Heart left ventricle (tissue), 16 donors: ENCODE measurements at places on chromosomes 4 and X. TPM values are rescaled to one million over a fixed set of nuclear protein-coding genes. Genes with fewer than 3 reads are reported as not detected.

GRCh38 chr4:77910676-77911075, 48.0 kb downstream of the MRPL1 start:
- DNase-seq = no peak

Gene LGI2
- polyA plus RNA-seq = 0.88 TPM

Gene GPC4
- 1.6 TPM for polyA plus RNA-seq

Gene TBC1D14
- polyA plus RNA-seq = 32.0 TPM

Gene CLIC2
- polyA plus RNA-seq = 5.4 TPM

DNA sequence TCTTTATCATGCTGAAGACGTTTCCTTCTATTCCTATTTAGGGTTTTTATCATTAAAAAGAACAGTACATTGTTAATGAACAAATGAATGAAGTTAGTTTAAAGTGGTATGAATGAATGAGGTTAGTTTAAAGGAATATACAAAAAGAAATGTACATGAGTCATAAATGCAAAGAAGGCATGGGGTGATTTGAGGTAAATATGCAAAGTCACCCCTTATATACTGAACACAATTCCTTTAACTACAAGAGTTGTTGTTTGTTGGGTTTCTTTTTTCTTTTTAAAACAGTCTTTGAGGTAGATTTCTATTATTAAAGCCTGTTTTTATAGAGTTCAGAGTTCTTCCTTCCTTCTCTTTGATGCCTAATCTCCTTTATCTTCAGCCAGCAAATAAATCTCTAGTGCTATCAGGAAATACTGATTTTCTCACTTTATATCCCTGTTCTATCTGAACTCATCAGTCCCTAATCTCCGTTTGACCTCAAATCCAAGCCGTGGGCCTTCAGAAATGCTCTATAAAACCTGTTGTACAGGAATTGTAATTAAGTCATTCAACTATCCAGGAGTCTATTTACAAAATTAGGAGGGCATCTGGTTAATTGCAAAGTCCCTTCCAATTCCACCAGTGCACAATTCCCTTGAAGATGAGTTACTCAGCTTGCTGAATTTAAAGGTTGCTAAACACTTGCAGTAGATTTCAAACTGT, 31.6 kb upstream of the ABCG2 start:
- DNase-seq = no peak

Gene AFF2
- 0.01 TPM for polyA plus RNA-seq

DNA sequence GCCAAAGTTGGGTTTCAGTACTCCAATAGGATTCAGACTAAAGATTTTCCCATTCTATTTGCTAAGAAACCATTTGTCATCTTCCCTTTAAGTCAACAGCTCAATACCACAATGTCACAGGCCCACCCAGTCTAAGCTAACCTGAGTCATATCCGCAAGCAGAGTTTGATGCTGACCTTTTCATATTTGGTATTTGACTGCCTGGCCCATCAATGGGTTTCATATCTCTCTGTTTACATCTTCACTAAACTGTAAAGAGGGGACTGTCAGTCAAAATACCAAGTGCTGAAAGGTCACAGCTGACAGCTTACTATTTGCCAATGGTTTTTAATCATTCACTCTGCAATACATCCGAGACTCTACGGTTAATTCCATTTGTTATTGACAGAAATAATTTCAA, 707.5 kb upstream of the ACTRT1 start:
- no peak for DNase-seq

DNA sequence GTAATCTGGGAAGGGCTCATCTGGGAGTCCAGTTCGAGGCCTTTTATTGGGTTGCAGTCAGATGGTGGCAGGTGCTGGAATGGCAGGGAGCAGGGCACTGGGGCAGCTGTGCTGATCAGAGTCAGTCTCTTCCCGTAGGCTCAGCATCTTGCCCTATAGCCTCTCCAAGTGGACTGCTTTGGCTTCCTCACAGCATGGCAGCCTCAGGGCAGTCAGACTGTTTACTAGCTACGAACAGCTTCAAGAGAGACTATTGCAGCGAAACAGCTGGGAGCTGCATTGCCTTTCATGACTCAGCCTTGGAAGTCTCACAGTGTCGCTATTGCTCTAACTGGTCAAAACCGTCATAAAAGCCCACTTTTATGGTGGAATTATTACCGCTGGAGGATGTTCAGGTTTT, 26.8 kb upstream of the DUSP21 start:
- DNase-seq = no peak

DNA sequence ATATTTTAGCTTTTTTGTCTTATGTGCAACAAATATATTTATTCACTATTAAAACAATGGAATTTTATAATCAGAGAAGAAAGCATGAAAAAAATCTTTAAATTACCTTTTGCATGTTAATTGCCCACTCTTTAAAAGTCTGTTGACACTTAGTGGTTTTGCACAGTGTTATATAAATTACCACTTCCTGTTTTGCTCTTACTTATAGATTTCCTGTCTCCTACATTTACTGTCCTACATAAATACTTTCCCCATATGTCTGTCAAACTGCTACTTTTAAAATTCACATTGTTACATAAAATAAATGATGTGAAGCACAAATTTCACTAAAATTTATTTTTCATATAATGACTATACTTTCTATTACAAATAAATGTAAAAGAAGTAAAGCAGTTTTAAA, 161.1 kb upstream of the NDST4 start:
- DNase-seq = no peak

GRCh38 chr4:142366769-142367181, 479.3 kb downstream of the INPP4B start:
- no peak for DNase-seq

DNA sequence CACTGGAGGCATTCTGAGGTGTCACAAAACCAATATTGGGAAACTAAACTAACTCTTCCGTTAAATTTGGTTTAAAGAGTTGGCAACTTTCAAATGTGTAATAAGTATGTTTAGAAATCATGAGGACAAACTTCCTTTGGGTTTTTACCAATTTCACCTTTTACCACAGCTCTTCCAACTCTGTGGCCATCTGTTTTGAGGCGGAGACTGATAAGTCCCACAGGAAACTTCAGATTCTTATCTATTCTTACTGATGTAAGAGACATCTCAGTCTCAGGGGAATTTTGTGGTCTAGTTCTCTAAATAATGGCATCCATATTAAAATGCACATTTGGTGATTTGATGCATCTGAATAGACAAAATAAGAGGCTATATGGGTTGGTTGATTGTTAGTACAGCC, 229.2 kb upstream of the AFF2 start:
- DNase-seq = no peak

- no peak for DNase-seq
These were observed 73.0 kb downstream of the TLL1 start for GRCh38 chr4:165945991-165946390.

DNA sequence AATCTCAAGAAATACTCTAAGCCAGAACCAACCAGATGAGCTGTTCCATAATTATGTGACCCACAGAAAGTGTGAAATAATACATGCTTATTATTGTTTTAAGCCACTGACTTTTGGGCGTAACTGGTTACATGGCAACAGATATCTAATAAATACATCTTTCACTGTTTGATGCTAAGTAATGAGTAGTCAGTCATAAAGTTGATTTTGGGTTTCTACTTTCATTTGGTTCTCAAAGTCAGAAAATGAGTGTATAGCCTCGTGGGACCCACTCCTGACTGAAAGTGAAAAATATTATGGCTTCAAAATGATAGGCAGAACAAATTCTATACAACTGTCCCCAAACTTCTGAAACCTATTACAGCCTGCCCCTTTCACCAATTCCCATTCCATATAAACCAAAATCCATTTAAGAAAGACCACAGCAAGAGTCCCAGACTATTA, 88.0 kb upstream of the CBR4 start:
- no peak for DNase-seq

Gene FGF13
- 0.68 TPM for polyA plus RNA-seq

Gene NPY2R
- not detected for polyA plus RNA-seq

GRCh38 chr4:100095729-100096595, 94.3 kb downstream of the DDIT4L start:
- DNase-seq = peak; percentile 61

DNA sequence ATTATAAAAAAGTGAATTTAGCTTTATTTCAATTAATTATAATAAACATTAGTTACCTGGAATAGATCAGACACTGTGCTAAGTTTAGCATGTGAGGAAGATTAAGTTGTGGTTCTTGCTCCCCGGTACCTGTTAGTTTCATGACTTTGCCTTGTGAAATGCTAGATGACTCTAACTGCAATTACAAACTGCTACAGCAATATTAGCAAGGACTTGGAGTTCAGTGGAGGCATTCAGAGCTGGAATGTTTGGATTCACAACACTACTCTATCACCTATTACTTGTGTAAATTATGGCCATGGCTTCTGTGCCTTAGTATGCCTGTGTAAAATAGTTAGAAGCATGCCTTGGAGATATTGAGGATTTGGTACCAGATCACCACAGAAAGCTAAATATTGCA, 21.4 kb upstream of the ANXA10 start:
- no peak for DNase-seq

Gene FGB
- 0.46 TPM for polyA plus RNA-seq
